ENCODE measurements at places on chromosomes 16 and 17. TPM values are rescaled to one million over a fixed set of nuclear protein-coding genes. Genes with fewer than 3 reads are reported as not detected.

The SRSF2 gene
- total RNA-seq, result 215 TPM

The NPIPA5 gene
- total RNA-seq, result 1.7 TPM

The KRT33B gene
- total RNA-seq, result not detected

The DLX3 gene
- 0.13 TPM for total RNA-seq

The CCNF gene
- total RNA-seq, result 30.2 TPM

The MFSD6L gene
- total RNA-seq, result not detected

The PTX4 gene
- 0.21 TPM for total RNA-seq

The KRTAP4-9 gene
- total RNA-seq, result not detected

DNA sequence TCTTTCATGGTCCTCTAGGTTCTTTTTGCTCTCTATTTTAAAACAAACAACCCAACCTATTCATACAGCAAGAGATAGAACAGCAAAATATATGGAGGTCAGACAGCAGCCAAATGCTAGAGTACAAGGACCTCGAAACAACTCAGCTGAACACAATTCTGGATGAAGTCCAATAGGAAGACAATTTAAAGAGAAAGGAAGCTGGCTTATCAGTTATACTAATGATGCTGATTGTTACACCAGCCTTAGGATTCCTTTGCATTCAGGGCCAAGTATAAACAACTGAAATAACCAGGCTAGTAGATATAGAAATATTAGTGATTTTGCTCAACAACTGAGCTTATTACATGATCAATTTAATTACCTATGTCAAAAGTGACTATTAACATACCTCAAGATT is 2.5 kb downstream of the SSH2 start:
- peaks cover 4% of the 10 kb centered on the region for H3K27me3 ChIP-seq
- H3K36me3 ChIP-seq, result peaks cover 9% of the 10 kb centered on the region
- no peak for DNase-seq
- H3K27ac ChIP-seq, result no peak overlapping the region
- H3K4me3 ChIP-seq, result peak overlapping the region; percentile 1

DNA sequence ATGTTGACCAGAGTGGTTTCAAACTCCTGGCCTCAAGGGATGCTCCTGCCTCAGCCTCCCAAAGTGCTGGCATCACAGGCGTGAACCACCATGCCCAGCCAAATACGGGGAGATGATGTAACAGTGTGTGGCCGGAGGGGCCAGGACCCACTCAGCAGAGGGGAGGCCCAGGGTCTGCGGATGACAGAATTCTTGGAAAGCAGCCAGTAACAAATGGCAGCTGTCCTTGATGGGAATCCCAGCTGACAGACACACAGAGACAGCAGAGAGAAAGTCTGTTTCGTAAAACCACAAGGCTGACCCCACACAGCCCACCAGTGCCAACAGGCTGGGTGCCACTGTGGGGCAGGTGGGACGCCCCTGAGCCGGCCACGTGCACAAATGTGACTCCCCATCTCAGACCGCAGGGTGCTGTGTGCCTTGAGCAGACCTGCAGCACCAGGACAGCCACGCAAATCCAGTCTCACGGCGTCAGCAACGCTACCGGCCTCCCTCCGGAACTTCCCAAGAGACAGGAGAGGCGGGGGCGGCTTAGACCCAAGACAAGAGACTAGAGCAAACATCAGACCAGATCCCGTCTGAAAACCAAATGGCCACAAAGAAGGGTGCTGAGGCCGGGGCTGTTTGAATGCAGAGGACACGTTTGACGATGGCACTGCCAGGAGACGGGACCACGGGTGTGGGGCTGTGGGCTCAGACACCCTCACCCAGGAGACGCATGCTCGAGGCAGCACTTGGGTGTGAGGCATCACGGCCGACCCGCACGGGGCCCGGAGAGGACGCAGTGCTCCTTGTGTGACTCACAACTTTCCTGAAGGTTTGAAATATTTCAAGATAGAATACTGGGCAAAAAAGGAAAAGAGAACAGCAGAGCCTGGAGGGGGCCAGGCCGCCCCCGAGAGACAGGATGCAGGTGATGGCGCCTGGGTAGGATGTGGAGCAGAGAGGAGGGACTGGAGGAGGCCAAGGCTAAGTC is 24.6 kb downstream of the CTU2 start:
- no peak overlapping the region for H3K27ac ChIP-seq
- DNase-seq, result no peak
- H3K36me3 ChIP-seq, result peaks cover 10% of the 10 kb centered on the region
- H3K27me3 ChIP-seq, result peaks cover 11% of the 10 kb centered on the region
- no peaks in the 10 kb centered on the region for H3K4me1 ChIP-seq

GRCh38 chr17:6755281-6755680 is 565 bp upstream of the XAF1 start:
- no peaks in the 10 kb centered on the region for H3K36me3 ChIP-seq
- peaks cover 7% of the 10 kb centered on the region for H3K27me3 ChIP-seq
- no peak overlapping the region for H3K27ac ChIP-seq

GRCh38 chr17:28575126-28575795 is 1.4 kb downstream of the ALDOC start:
- H3K4me3 ChIP-seq, result no peak overlapping the region
- no peak for DNase-seq
- H3K36me3 ChIP-seq, result peaks cover 15% of the 10 kb centered on the region
- peaks cover 11% of the 10 kb centered on the region for H3K4me1 ChIP-seq
- peaks cover 8% of the 10 kb centered on the region for H3K27me3 ChIP-seq

DNA sequence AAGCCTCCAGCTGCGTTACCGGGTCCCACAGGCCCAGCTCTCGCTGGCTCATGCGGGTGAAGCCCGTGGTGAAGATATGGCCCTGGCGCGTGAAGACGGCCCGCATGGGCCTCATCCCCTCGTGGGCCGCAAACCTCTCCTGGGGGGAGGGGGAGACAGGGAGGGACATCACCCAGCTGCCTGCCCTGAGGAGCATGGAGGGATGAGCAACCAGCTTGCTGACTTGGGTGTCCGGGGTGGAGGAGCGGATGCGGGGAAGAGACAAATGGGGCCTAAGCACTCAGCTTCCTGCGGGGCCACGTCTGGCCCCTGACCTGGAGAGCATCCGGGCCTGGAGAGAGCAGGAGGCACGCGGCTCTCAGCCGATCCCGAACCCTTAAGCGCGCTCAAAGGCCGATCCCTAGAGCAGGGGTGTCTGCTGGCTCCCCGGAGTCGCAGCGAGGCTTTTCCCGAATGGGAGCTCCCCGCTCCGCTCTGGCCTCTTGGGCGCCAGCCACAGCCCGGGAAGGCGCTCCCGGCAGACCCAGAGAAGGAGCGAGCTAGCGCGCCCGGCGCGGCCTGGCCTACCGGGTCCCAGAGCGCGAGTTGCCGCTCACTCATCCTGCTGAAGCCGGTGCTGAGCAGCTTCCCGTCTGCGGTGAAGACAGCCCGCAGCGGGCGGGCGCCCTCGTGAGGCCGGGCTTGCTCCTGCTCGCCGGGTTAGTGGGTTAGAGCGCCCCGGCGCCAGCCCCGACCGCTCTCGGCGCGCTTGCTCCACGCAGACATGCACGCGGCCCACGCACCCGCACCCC is 5.0 kb downstream of the CORO6 start:
- no peak overlapping the region for H3K27ac ChIP-seq
- H3K4me1 ChIP-seq, result peaks cover 18% of the 10 kb centered on the region
- peaks cover 32% of the 10 kb centered on the region for H3K27me3 ChIP-seq
- DNase-seq, result peak; percentile 76
- H3K36me3 ChIP-seq, result no peaks in the 10 kb centered on the region

GRCh38 chr16:55645986-55646385 is 9.8 kb upstream of the SLC6A2 start:
- H3K4me1 ChIP-seq, result no peaks in the 10 kb centered on the region
- no peaks in the 10 kb centered on the region for H3K36me3 ChIP-seq
- H3K27ac ChIP-seq, result no peak overlapping the region
- H3K27me3 ChIP-seq, result peaks cover 8% of the 10 kb centered on the region
- no peak for DNase-seq
- no peak overlapping the region for H3K4me3 ChIP-seq

DNA sequence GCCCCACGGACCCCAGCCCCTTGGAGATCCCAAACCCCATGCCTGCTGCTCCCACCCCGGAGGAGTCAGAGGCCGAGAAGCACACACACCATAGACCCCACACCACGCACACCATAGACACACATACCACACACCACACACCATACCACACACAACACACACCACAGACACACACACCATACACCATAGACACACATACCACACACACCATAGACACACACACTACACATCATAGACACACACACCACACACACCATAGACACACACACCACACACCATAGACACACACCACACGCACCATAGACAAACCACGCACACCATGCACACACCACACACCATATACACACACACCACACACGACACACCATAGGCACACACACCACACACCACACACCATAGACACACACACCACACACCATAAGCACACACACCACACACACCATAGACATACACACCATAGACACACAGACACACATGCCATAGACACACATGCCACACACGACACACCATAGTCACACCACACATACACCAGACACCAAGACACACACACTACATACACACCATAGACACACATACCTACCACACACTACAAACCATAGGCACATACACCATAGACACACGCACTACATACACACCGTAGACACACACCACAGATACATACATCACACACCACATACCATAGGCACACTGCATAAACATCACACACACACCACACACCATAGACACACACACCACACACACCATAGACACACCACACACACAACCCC is 11.3 kb downstream of the TBC1D16 start:
- H3K36me3 ChIP-seq, result peaks cover 5% of the 10 kb centered on the region
- peaks cover 5% of the 10 kb centered on the region for H3K27me3 ChIP-seq
- DNase-seq, result no peak
- H3K4me3 ChIP-seq, result no peak overlapping the region

- H3K4me3 ChIP-seq, result no peak overlapping the region
- H3K27me3 ChIP-seq, result peaks cover 1% of the 10 kb centered on the region
- no peak for DNase-seq
These were observed 71.0 kb upstream of the CCL1 start for GRCh38 chr17:34434052-34434451.

GRCh38 chr16:51834133-51834532 is 683.1 kb upstream of the SALL1 start:
- H3K27ac ChIP-seq, result no peak overlapping the region
- H3K4me3 ChIP-seq, result no peak overlapping the region
- no peaks in the 10 kb centered on the region for H3K36me3 ChIP-seq
- DNase-seq, result no peak

- H3K4me1 ChIP-seq, result no peaks in the 10 kb centered on the region
- no peak overlapping the region for H3K4me3 ChIP-seq
- no peak for DNase-seq
- H3K36me3 ChIP-seq, result peaks cover 3% of the 10 kb centered on the region
- peaks cover 2% of the 10 kb centered on the region for H3K27me3 ChIP-seq
- no peak overlapping the region for H3K27ac ChIP-seq
These were observed 72.7 kb downstream of the SOX9 start for GRCh38 chr17:72193391-72194106.

DNA sequence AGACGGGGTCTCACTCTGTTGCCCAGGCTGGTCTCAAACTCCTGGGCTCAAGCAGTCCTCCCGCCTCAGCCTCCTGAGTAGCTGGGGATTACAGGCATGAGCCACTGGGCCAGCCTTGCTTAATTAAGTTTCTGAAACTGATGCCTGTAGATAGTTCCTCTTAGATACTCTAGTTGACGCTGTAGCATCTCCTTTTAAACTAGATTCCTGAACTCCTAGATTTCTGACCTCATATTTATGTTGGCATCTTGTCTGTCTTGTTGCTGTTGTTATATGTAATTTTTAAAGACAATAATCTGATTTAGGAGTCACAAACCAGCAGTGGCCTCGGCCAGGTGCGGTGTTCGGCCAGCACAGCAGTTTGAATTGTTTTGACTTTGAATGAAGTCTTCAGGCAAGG is 37.5 kb downstream of the DHRS7B start:
- H3K4me3 ChIP-seq, result no peak overlapping the region
- H3K4me1 ChIP-seq, result peaks cover 24% of the 10 kb centered on the region
- DNase-seq, result no peak
- H3K27me3 ChIP-seq, result peaks cover 1% of the 10 kb centered on the region

DNA sequence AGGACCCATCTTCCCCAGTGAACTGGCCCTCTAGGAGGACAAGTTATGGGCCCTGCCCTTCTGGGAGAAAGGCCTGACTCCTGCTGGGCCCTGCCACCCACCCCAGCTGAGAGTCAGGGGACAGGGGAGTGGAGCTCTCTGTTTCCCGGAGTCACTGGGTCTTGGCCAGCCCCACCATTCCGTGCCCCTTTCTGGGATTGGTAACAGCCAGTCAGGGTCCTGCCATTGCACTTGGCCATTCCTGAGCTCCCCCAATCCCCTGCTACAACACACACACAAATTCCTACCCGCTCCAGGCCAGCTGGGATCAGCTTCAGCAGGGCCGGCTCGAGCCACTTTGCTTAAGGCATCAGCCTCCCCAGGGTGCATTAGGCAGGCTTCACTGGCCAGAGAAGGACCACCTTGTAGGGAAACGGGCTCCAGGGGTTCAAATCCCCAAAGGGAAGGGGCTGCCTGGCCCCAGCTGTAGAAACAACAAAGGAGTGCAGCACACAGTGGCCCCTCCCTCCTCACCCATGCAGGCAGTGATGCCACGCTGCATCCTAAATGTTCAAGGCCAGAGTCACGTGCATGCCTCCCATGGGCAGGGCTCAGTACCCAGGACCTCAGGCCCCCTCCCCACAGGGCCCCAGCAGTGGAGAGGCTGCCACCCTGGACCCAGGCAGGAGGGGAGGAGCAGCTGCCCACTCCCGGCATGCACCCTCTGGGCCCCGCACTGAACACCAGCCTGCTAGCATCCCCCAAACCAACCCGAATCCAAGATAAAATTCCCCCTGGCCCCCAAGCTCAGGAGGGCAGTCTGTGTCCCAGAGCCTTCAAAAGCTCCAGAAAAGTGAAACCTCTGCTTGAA is 37.7 kb downstream of the C16orf78 start:
- no peak overlapping the region for H3K4me3 ChIP-seq
- H3K27ac ChIP-seq, result no peak overlapping the region
- no peak for DNase-seq
- peaks cover 13% of the 10 kb centered on the region for H3K36me3 ChIP-seq

- no peaks in the 10 kb centered on the region for H3K36me3 ChIP-seq
- no peak overlapping the region for H3K27ac ChIP-seq
- no peak overlapping the region for H3K4me3 ChIP-seq
- no peak for DNase-seq
These were observed 459.0 kb downstream of the XYLT1 start for GRCh38 chr16:17011712-17012111.

- H3K4me3 ChIP-seq, result no peak overlapping the region
- peaks cover 12% of the 10 kb centered on the region for H3K36me3 ChIP-seq
- H3K27ac ChIP-seq, result no peak overlapping the region
- H3K4me1 ChIP-seq, result no peaks in the 10 kb centered on the region
- DNase-seq, result no peak
These were observed 9.0 kb upstream of the CLEC18A start for GRCh38 chr16:69942099-69942491.

- H3K4me1 ChIP-seq, result peaks cover 5% of the 10 kb centered on the region
- no peak overlapping the region for H3K4me3 ChIP-seq
- no peak overlapping the region for H3K27ac ChIP-seq
These were observed 11.9 kb downstream of the ADCY7 start for GRCh38 chr16:50278251-50278650.

GRCh38 chr17:50055055-50055425 is 870 bp upstream of the ITGA3 start:
- DNase-seq, result no peak
- peaks cover 11% of the 10 kb centered on the region for H3K4me1 ChIP-seq
- peaks cover 5% of the 10 kb centered on the region for H3K36me3 ChIP-seq
- peaks cover 13% of the 10 kb centered on the region for H3K27me3 ChIP-seq
